ENCODE measurements at places on chromosomes 11 and 22.

DNA sequence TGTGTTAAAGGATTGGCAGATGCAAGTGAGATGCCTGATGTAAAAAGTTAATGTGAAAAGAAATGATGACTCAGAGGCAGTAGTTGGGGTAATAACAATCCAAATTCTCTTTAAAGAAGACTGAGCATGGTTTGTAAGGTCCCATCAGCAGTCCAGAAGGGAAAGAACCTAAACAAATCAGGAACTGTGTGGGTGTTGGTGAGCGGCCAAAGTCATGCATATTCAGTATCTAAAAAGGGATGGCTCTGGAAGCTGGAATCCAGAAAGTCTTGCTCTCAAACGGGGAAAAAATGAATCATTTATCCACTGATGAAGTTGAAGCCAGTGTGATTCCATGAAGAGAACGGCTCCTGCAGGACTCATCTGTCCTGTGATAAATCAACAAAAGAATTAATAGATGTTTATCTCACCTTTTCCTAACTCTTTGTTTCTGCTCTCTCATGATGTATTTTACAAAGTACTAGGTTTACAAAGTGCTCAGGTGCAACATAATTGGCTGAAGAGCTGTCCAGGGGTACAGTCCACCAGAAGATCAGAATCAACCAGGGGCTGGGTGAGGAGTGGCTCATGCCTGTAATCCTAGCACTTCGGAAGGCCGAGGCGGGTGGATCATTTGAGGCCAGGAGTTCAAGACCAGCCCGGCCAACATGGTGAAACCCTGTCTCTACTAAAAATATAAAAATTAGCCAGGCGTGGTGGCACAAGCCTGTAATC lies 20.5 kb upstream of the SORL1-AS1 start:
- DNase-seq: no peak

GRCh38 chr11:97202613-97203292 lies 812.9 kb downstream of the JRKL start:
- no peak for DNase-seq

- DNase-seq: peak; percentile 99
Measured at GRCh38 chr22:24894220-24894975, 52.1 kb downstream of the LHFPL7 start.

DNA sequence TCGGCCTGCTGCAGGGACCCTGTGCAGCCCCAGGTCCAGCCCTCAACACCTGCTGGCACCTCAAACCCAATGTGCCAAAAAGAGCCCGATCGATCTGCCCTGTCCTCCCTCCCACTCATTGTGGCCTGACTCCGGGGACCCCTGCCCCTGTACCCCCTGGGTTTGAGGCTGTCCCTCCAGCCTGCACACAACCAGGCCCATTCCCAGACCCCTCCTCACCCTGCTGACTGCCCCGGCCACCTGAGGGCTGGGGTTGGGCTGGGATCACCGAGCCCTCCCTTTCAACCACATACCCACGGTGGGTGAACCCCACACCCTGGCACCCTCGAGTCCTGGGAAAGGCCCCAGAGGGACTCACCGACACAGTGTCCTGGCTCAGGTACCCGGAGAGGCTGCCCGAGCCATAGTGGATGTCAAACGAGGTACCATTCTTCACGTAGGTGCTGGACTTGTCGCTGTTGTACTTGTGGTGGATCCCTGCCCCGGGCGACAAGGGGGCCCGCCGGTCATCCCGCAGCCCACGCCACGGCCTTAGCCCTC lies 5.0 kb downstream of the CTSD start:
- DNase-seq: no peak

- no peak for DNase-seq
Measured at GRCh38 chr11:8671193-8671612, 11.3 kb downstream of the TRIM66 start.

DNA sequence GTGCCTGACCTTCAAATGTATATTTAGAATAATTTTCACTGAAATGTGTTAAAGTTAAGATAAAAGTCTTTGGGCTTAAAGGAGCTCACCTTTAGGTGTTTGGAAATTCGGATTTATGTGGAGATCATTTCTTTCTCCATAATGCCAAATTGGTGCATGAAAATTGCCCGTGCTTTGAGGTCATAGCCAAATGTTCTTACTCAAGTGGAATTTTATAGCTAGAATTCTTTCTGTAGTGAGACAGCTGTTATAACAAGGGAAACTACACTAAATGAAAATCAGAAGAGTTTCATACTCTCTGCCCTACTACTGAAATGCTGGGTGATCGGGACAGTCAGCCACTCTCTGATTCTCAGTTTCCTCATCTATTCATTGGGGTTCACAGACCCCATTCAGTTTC lies 89.5 kb upstream of the DBX1 start:
- DNase-seq: no peak

DNA sequence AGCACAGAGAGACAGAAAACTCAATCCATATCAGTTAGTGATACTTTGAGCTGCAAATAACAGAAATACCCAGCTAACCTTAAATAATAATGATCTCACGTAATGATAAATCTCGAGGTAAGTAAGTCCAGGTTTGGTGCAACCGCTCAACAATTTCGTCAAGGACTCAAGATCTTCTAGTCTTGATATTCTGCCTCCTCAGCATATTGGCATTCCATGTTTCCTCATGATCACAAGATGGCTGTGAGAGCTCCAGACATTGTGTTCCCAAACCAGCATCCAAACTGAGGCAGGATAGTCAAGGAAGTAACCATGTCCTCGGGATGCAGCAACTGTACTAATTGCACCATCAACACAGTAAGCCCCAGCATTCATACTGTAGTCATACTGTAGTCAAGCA lies 7.5 kb upstream of the LARGE1 start:
- DNase-seq: no peak

DNA sequence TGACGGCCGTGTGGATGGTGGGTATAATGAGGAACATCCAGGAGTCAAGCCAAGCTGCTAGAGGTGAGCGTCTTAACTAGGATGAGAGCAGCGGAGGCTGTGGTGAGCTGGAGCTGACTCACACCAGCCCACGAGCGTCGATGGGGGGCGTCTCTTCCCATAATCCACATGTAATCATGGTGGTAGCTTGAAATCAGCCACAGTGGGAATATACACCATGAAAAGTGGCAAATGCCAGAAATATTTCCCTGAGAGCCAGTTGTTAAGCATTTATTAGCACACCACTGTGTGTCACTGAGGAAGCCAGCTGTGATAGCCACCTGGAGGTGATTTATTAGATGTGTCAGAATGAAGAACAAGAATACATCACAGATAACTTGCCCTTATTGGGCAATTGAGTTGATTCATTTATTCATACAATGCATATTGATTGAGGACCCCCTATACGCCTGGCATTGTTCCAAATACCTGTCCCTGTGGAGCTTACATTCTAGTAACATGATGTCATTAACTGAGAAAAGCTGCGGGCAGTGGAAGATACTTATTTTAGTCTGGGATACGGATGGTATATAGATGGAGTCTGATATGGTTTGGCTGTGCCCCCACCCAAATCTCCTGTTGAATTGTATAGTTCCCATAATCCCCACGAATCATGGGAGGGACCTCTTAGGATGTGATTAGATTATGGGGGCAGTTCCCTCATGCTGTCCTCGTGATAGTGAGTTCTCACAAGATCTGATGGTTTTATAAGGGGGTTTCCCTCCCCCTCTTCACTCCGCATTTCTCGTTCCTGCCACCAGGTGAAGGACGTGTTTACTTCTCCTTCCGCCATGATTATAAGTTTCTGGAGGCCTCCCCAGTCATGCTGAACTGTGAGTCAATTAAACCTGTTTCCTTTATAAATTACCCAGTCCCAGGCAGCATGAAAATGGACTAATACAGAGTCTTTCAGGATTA lies 473.4 kb downstream of the METTL15 start:
- DNase-seq: peak; percentile 54

DNA sequence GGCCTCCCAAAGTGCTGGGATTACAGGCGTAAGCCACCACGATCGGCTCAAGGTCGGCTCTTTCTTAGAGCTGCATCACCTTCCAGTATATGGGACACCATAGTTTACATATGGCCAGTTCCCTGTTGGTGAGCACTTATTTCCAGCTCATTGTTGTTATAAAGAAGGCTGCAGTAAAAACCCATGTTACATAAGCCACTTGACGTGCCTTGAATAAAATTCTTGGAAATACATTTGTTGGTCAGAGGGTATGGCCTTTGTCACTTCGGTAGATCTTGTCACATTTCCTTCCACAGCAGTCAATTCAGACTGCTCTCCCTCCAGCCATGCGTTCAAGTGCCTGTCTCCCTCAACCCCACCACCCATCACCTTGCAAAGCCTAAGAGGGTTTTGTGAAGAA lies 92.9 kb downstream of the PRR5L start:
- no peak for DNase-seq

GRCh38 chr11:116255321-116255953 lies 517.4 kb downstream of the BUD13 start:
- DNase-seq: no peak

DNA sequence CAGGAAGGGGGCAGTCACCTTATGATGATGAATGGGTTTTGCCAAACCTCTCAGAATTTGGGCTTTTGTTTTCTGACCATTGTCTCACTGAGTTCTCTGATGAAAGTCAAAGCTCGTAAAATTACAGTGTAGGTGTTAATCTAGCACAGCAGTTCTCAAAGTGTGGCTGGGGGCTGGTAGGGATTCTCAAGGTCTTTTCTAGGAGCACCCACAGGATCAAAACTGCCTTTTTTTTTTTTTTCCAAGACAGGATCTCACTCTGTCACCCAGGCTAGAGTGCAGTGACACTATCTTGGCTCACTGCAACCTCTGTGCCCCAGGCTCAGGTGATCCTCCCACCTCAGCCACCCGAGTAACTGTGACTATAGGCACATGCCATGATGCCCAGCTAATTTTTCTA lies 66.1 kb downstream of the C22orf31 start:
- DNase-seq: no peak

GRCh38 chr22:41366323-41367029 lies 15.3 kb upstream of the TEF start:
- no peak for DNase-seq

DNA sequence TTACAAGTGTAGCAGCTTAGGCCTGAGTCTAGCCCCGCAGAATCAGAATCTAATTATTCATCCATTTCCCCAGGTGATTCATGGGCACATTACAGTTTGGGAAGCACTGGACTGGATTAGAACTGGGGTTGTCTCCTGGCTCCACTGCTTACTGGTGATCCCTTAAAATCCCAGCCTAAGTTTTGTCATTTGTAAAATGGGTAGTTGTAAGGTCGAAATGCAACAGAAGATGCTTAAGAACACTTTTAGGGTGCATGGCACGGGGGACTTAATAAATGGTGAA lies 1.3 kb downstream of the STX3 start:
- DNase-seq: no peak

DNA sequence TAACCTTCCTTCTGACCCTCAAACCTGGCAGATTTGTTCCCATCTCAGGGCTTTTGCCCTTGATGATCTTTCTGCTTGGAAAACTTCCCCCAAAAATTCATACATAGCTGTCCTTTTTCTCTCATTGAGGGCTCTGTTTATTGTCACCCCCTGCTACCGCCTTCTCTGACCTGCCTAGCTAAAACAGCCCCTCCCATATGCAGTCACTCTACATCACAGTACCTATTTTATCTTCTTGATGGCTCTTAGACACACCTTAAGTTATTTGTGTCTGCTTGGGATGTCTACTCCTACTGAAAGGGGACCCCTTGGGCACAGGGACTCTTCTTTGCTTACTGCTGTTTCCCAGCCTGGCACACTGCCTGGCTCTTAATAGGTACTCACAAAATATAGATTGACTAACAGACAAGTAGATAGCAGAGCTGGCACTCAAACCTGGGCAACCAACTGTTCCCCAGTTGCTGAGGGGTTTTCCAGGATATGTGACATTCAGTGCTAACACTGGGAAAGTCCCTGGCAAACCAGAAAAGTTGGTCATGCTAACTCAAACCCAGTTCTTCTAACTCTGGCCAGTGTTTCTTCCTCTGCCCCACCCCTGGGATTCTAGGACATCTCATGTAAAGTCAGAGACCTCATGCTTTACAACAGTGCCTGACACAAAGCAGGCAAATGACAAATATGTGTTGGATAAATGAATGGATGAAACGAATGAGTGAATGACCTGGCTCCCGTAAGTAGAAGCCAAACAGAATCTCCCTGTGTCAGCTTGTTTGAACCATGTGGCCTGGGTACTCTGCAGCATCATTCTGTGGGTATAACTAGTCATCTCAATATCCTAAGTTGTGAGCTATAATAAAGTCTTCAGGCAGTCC lies 19.8 kb upstream of the FJX1 start:
- no peak for DNase-seq

GRCh38 chr11:21564095-21564494 lies 628.8 kb upstream of the ANO5 start:
- DNase-seq: no peak

DNA sequence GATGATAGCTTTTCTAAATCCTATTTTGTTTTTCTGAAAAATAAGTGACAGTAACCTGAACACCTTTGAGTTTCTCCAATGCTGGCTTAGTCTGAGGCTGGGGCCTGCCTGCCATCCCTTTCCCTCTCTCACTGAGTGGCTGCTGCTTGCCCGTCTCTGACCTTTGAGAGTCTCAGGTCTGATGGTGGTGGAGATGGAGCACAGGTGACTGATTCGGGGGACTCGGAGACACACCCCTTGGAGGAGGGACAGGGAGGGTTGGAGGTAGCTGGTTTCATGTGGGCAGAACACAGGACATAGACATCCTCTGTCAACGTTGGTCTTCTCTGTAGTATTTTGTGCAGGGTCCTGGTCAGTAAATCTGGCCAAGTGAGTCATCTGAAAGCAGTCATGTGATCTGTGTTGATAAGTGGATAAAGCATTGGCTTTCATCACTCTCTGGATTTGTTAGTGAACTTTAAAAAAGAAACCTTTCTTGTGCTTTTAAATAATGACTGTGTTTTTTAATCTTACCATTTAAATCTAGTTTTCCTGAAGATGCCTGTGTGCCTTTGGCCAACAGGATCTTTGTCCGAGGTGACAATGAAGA lies 47.1 kb upstream of the CLDN5 start:
- no peak for DNase-seq

DNA sequence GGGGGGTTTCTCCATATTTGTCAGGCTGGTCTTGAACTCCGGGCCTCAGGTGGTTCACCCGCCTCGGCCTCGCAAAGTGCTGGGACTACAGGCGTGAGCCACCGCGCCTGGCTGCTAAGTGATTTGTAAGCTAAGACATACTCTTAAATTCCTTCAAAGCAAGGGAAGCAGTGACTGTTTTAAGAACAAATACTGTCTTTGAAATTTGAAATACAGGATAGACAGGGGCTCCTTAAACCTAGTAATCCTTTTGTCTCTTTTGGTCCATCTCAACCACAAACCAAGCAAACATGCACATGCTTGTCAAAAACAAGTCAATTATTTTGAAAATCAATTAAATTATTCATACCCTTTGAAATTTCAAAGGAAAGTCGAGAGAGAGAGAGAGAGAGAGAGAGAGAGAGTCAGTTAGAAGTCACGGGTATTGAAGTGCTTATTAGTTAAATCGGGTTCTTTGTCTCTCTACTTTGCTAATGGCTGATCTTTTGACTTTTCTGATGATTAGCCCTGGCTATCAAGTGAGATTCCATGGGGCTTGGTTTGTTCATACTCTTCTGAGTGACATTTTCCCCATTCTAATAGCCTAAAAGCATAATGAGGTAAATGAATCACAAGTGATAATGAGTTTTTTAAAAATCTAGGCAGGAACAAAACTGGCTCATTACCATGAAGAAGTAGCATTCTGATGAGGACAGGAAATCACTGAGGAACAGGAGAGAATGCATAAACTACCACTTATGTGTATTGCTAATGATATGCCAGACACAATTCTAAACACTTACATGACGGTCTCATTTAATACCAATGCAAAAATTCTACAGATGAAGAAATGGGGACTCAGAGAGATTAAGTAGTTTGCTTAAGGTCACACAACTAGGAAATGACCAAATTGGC lies 48.0 kb downstream of the MCHR1 start:
- no peak for DNase-seq

GRCh38 chr11:66579017-66579606 lies 10.7 kb upstream of the CTSF start:
- peak; percentile 76 for DNase-seq
